ENCODE measurements at places on chromosomes 6 and 20.

DNA sequence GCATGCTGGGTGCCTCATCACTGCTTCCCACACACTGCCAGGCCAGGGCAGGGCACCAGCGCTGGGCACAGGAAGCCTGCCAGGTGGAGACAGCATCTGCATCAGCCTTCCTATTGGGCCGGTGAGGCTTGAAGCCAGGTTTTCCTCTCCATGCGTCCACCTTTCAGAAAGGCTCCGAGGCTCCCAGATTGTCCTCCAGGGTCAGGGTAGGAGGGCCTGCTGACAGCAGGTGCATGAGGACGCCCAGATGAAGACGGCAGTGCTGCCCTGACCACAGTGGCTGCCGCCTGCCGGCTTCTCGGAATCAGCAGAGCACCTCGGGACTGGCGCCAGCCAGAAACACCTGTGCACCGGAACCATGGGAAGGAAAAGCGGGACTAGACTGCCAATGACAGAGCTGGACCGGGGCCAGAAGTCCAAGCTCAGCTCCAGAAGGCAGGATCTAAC, 170.5 kb upstream of the CST7 start:
- no peak overlapping the region for H3K27ac ChIP-seq
- no peaks in the 10 kb centered on the region for H3K27me3 ChIP-seq
- DNase-seq: peak; percentile 15
- no peaks in the 10 kb centered on the region for H3K4me1 ChIP-seq

DNA sequence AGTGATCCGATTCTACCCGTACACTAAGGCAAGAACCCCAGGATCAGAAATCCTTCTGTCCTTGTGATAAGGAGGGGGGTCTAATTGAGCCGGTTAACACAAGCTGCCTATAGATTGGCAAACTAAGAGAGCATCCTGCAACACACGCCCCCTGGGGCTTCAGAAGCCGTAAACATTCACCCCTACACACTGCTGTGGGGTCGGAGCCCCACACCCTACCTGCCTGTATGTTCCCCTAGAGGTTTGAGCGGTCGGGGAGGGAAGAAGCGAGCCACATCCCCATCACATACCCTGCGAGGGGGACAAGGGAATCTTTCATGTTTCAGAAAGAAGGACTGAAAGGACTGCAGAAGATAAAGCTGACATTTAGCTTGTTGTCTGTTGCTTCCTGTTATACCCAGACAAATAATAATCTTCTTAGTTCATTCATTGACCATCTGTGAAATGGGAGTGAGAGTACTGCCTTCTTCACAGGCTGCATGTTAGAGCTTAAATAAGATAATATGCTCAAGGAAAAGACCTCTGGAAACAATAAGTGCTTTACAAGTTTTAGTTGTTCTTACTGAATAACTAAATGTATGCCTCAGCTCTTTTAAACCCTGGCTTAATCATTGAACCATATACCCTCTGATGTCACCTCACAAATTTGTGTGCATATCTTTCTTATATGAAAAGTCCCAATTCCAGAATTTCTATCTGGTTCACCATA, 74.2 kb upstream of the RNF217 start:
- peaks cover 4% of the 10 kb centered on the region for H3K36me3 ChIP-seq
- H3K4me3 ChIP-seq: no peak overlapping the region
- DNase-seq: no peak

DNA sequence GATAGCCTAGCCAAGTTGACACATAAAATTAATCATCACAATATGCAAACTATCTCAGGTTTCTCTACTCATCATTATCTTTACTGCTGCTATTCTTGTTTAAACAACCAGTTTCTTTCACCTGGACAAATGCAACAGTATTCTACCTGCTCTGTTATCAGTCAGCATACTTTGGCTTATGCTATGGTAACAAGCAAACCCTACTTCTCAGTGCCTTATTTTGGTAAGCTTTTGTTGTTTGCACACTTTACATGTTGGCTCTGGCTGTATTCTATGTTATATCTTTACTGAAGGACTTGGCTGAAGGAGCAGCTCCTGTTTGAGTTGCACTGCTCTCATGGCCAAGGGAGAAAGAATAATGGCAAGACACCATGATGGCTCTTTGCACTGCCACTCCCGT, 463.1 kb downstream of the EPM2A start:
- no peaks in the 10 kb centered on the region for H3K27me3 ChIP-seq
- no peak overlapping the region for H3K27ac ChIP-seq
- no peak for DNase-seq
- H3K4me1 ChIP-seq: no peaks in the 10 kb centered on the region

DNA sequence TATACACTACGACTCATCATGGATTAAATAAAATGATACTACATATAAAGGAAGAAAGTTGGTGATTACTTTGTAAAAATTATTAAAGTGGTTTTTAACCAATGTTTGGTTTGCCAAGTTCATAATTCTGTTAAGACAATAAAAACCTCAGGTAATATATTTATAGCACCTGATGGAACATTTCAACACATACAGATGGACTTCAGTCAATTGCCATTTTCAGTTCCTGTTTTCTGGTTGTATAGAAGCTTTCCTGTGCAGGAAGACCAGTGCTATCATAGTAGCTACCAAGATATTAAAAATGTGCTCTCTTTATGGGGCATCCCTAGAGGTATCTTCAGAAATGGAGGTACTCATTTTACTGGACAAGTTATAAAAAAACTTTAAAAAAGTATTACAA, 1686.4 kb downstream of the GRIK2 start:
- H3K4me1 ChIP-seq: no peaks in the 10 kb centered on the region
- H3K4me3 ChIP-seq: no peak overlapping the region
- no peak for DNase-seq
- no peaks in the 10 kb centered on the region for H3K36me3 ChIP-seq
- H3K27ac ChIP-seq: no peak overlapping the region
- H3K27me3 ChIP-seq: no peaks in the 10 kb centered on the region

DNA sequence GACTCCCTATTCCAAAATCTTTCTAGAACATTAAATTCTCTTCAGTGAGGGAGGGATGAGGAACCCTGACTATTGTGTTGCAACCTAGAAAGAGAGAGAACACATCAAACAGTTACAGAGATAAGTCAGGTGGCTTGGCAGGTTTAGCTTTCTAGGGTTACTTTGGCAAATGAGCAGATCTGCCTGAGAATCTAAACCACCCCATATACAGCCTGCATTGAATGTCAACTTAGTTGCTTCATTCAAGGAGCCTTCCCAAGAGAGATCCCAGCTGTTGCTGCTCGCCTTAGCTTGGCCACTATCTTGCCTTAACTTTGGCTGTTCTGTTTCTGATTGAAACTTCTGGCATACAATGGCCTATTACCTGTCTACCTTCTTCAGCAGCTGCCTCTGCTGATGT, 74.7 kb upstream of the TCF21 start:
- no peak overlapping the region for H3K27ac ChIP-seq
- H3K36me3 ChIP-seq: peaks cover 7% of the 10 kb centered on the region
- no peaks in the 10 kb centered on the region for H3K27me3 ChIP-seq
- H3K4me3 ChIP-seq: no peak overlapping the region
- H3K4me1 ChIP-seq: no peaks in the 10 kb centered on the region

DNA sequence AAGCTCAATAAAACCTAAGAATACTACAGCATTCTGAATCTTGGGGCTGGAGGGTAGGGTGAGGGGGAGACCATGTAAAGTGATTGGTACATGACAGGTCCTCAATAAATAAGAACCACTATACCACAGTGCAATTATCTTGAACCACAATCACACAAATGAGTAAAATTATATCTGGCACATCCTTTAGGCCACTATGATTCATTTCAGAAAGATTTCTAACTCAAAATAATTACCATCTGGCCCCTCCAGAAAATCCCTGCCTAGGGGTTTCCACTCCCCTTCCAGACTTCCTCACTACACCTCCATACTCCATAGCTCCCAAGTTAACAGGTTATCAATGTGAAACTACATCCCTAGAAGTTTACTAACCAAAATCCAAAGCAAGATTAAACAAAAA, 19.7 kb downstream of the AKIRIN2 start:
- H3K27ac ChIP-seq: no peak overlapping the region
- DNase-seq: no peak
- H3K27me3 ChIP-seq: no peaks in the 10 kb centered on the region
- peaks cover 16% of the 10 kb centered on the region for H3K36me3 ChIP-seq
- H3K4me3 ChIP-seq: no peak overlapping the region
